ENCODE measurements at places on chromosomes 12 and 14.

DNA sequence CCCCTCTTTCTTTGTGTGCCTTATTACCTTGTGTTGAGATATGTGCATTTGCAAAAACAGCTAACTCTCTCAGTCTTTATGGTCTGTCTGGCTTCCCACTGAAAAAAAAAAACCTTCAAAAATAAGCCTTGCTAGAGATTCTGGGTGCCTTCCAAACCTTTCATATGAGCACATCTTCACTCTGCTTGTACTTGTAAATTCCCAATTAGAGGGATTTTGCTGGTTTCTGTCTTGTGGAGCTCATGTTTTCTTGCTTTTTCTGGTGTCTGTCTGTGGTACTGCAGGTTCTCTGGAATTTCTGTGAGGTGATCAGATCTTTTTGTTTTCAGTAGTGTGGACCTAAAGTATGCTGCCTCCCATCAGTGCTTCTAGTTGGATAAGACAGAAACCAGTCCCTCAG lies 100.1 kb downstream of the PIK3C2G start:
- no peak for DNase-seq

- no peak for DNase-seq
Observed at GRCh38 chr14:20722016-20722415, 23.7 kb upstream of the EDDM3A start.

- no peak for DNase-seq
Observed at GRCh38 chr14:96385385-96385784, 6.5 kb upstream of the AK7 start.

- no peak for DNase-seq
Observed at GRCh38 chr12:111418594-111418880, 12.8 kb downstream of the SH2B3 start.

DNA sequence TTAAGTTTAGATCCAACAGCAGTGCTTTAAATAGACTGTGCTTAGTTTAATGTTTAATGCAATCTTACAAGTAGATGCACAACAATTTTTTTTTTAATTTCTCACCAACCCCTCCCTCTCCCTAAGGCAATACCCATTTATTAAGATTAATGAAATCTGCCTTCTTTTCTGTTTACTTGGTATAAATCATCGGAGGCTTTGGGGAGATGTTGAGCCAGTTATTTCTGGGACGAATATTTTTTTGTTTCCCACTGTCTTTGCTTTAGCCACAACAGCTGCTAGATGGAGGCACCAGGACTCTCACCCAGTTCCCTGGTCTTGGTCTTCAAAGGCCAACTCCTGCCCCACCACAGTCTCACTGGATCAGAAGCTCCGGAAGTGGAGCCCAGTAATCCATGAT lies 113.4 kb downstream of the PLXNC1 start:
- no peak for DNase-seq

DNA sequence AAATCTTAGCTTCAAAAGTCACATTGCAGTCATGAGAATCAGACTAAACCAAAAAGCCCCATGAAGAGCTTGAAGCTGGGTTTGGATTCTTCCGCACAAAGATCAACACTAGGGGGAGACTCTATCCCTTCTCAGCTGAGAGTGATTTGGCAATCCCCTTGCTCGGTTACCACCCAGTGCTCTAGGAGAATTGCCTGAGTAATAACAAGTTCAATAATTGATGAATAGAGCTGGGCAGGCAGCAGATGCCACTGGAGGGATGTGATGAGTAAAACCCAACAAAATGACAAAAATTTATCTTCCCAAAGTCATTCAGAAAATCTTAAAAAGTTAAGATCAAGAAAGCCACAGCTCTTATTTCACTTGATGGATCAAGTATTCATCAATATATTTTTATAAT lies 185.6 kb upstream of the ARID2 start:
- peak; percentile 42 for DNase-seq

- DNase-seq, result no peak
Observed at GRCh38 chr12:53968214-53969127, 4.5 kb upstream of the HOXC11 start.

Measured in activated naive CD8-positive, alpha-beta T cell treated with anti-CD3 and anti-CD28 coated beads, Interleukin-2, amount 50 U/mL, for 24 hours (primary cell).